ENCODE measurements at places on chromosomes 6 and 20.

DNA sequence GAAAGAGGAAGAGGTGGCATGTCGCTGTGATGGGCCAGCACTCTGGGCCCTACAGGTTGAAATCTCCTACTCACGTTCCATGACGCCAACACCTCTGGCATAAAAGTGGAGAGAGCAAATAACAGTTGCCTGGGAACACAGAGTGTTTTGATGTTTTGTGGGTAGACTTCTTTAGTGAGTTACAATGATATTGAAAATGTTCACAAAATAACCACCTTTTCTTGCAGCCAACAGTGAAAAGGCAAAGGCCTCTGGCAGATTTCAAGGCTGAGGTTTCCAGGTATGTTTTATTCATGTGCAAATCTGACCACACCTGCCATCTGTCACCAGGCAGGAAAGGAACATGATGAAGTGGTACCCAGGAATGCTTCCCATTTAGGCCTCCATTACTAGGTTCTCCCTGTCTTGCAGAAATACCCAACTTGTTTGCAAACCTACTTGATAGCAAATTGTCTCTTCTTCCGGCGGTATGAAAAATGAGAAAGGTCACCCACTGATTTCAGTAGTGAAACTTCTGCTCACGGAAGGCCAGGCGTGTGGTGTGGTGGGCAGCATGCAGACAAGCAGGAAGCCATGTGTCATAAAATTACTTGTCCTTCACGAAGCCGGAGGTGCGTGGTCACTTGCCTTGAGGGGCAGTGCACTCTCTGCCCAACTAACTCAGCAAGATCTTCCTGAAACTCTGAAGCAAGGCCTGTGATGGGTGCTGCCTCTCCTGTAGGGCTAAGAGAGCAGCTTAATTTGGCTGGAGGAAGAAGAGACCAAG is 299.1 kb upstream of the PRDM1 start:
- DNase-seq, result no peak

DNA sequence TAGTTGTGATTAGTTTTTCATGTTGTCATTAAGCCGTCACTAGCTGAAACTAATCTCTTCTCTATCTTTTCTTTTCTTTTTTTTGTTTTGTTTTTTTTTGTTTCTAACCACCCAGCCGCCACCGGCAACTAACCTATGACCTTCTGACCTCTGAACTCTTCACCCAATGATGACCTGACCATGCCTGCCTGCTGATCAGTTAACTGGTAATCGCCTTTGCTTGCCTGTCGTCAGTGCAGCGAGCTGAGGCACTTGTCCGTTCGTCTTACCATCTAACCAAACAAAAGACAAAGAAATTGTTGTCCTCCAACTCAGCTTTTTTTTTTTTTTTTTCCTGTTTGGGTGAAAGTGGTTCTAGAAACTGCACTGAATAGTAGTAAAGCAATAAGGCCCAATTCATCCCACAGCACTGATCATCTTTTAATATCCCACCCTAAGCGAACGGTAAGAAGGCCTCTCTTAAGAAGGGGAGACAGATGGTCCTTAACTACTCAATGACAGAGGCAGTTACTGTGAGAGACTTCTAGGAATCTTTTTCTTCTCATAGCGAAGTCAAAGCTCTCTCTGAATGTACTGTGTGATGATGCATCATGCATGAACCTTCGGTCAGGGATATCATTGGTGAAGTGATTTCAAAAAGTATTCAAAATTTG is 156.2 kb downstream of the QKI start:
- DNase-seq, result no peak

DNA sequence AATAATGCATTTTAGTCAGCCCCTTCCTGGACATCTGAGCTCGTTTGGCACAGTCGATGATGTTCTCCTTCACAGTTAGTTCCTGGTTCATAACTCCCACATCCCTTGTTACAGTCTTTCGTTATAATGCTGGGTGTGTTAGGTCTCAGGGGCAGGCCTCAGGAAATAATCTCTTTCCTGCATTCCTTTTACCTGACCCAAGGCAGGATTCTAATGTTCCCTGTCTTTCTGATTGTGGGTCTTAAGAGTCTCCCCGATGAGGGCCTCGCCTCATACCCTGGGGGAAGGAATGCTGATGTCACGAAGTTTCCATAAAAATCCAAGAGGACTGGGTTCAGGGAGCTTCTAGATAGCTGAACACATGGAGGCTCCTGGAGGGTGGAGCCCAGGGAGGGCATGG is 104.0 kb upstream of the CARMIL1 start:
- peak; percentile 93 for DNase-seq

DNA sequence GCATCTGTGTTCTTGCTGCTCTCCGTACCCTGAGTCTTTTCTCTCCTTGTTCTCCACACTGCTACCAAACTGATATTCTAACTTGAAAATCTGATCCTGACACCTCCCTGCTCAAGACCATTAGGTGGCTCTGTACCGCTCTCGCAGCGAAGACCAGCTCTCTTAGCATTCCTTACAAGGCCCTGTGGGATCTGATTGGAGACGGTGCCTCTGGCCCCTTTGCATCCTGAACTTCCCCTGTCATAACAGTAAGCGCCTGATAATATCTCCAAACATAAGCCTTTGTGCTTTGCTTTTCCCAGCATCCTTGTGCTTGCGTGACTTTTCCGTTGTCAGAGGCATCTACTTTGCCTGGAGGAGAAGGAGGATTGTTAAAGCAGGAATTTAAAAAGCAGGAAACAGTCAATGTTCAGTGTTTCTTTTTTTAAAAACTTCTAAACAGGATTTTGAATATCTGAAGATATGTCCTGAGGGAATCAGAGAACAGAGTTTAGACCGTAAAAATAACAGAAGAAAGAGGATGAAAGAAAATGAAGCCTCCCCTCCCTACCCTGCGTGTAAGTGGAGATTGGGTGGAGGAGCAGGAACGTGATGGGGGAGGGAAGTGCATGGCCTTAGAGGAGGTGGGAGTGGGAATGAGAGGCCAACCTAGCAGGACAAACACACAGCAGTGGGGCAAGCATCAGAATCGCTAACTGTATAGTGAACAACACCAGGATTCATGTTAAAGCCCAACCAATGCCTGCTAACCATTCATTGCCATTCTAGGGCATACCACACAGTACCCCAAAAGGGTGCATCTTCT is 89.2 kb upstream of the STMND1 start:
- DNase-seq, result peak; percentile 95

GRCh38 chr20:35952480-35953386 is 1.6 kb downstream of the SCAND1 start:
- DNase-seq, result peak; percentile 39

GRCh38 chr20:36917943-36918342 is 33.6 kb downstream of the SAMHD1 start:
- peak; percentile 33 for DNase-seq

DNA sequence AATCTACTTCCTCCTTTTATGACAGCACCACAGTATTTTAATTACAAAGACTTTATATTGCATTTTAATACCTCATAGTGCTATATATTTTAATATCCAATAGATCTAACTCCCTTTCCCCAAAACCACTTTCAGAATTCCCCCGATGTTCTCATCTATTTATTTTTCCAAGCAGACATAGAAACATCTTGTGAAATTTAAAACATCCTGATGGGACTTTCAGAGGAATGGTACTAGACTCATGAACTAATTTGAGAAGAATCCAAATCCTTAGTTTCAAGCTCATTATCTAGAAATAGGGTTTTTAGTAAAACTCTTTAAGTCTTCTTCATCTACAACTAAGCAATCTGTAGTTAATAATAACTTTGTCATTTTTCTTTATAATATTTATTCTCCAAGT is 97.0 kb downstream of the TRERF1 start:
- peak; percentile 31 for DNase-seq

DNA sequence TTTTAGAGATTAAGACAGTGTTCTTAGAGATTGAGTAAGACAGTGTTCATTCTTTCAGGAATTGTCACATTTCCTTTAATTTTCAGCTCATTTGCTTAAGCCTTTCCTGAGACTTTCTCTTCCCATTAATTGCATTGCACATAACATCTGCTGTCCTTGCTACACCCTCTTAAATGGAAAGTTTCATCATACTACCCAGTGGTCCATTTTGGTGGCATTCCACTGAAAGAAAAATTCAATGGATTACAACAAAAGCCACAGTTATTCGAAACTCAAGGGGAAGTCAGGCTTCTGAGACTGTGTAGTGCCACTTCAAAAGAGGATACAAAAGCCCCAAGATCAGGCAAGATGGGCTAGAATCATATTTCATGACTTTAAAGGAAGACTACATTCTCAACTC is 64.0 kb downstream of the RSPO3 start:
- peak; percentile 41 for DNase-seq

- no peak for DNase-seq
Measured at GRCh38 chr6:1395506-1395905, 6.1 kb downstream of the FOXF2 start.

DNA sequence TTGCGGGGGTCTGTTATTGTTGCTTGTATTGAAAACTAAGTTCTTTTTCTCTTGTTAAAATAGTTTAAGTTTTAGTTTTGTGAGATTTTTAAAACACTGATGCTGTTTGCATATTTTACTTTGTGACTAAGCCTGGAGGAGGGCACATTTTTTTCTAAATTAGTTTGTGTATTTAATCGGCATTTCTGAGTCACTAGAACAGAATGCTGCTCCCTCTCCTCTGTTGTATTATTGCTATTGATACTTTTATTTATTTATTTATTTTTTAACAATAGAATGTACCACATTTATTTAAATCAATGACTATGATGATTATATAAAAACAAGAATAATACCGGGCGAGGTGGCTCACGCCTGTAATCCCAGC is 5.1 kb upstream of the FAM50B start:
- peak; percentile 82 for DNase-seq

- no peak for DNase-seq
Measured at GRCh38 chr20:16100767-16101166, 472.5 kb downstream of the KIF16B start.

- DNase-seq, result no peak
Measured at GRCh38 chr6:107128577-107128976, 13.3 kb upstream of the BEND3 start.

DNA sequence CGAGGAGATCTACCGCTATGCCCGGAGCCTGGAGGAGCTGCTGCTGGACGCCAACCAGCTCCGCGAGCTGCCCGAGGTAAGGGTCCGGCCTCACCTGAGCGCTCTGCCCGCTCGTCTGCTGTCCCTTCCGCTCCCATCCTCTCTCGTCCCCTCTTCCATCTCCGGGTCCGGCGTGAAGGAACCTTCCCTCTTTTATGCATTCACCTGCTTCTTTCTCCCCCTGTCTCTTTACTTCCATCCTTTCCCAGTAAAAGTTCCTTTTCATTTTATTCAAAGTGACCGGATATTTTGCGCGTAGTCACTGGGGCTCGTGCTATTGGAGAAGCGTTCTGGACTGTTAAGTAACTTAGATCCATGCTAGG is 516 bp downstream of the LRRC1 start:
- peak; percentile 26 for DNase-seq

DNA sequence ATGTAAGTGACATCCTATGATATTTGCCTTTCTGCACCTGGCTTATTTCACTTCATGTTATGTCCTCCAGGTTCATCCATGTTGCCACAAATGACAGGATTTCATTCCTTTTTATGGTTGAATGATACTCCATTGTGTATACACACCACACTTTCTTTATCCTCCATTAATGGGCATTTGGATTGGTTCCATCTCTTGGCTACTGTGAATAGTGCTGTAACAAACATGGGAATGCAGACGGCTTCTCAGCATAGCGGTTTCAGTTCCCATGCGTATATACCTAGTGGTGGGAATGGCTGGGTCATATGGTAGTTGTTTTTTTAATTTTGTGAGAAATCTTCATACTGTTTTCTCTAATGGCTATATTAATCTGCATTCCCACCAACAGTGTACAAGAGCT is 14.8 kb downstream of the MTHFD1L start:
- no peak for DNase-seq

- no peak for DNase-seq
Measured at GRCh38 chr20:58446960-58447265, 57.9 kb downstream of the VAPB start.

DNA sequence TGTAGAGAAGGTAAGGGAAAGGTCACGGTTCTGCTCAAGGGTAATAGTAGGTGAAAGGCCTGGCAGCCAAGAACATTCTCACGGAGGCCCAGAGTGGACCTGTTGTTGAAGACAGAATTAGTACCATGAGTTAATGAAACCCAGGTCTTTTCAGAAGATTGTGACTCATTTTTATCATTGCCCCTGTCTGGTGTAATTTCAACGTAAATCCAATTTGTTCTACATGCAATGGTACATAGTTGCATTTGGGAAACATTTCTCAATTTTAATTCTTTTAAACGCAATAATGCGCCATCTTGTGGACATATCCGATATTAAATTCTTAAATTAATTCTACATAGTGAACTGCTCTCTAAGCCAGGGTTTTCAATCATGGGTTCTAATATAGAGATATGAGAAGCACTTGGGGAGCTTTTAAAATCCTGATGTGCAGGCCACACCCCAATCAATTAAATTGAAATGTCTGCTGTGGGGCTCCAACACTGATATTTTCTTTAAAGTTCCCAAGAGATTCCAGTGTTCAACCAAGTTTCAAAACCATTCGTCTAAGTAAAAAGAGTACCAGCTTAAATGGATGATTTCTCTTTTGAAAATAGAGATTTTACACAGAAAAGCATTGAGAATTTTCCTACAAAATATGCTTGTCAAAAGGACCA is 257.4 kb downstream of the PLCB1 start:
- DNase-seq, result peak; percentile 50

DNA sequence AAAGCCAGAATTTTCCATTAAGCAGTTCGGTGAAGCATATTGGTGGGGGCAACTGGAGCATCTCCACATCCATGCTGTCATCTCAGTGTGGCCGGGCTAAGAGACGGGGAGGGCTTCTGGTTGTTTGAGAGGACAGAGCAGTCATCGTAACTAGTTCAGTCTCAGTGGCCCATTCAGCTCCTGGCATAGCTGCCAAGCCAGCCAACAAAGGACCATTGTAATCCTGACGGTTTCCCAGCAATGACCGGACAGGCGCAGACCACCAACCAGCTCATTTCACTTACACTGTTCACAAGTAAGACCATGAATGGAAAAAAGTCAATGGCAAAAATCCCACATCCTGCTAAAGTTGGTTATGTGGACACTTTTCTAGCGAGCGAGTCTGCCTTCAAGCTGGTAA is 14.9 kb upstream of the HDDC2 start:
- DNase-seq, result no peak

Measured in EL (cell line).